ENCODE measurements at places on chromosomes 2 and 18.

DNA sequence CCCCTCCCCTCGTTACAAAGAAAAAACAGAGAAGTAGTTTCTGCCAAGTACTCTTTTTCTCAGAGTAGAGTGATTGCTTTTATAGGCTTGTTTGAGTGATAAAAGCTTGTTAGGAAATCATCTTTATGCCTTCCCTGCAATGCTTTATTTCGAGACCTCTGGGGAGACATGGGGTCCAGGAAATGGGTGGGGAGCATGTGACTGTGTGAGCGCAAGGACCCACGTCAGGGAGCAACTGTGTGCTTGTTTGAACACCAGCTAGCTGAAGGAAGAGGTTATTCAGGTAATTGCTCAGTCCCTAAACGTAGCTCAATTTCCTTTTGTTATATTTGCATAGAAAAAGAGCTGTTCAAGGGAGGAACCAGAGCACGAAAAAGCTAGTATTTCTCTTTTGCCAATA is 187.3 kb downstream of the FAM210A start:
- DNase-seq, result no peak

GRCh38 chr2:74655579-74655978 is 1.5 kb downstream of the SEMA4F start:
- DNase-seq, result no peak

DNA sequence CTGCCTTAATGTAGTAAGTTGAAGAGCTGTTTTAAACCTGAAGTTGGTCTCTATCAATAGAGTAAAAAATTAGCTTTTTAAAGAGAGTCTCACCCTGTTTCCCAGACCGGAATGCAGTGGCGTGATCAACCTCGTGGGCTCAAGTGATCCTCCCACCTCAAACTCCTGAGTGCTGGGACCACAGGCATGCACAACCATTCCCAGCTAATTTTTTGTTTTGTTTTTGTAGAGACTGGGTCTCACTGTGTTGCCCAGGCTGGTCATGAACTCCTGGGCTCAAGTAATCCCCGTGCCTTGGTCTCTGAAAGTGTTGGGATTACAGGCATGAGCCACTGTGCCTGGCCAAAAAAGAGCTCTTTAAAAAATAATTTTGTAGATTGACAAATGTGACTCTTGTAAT is 40.3 kb downstream of the CRIM1 start:
- no peak for DNase-seq

DNA sequence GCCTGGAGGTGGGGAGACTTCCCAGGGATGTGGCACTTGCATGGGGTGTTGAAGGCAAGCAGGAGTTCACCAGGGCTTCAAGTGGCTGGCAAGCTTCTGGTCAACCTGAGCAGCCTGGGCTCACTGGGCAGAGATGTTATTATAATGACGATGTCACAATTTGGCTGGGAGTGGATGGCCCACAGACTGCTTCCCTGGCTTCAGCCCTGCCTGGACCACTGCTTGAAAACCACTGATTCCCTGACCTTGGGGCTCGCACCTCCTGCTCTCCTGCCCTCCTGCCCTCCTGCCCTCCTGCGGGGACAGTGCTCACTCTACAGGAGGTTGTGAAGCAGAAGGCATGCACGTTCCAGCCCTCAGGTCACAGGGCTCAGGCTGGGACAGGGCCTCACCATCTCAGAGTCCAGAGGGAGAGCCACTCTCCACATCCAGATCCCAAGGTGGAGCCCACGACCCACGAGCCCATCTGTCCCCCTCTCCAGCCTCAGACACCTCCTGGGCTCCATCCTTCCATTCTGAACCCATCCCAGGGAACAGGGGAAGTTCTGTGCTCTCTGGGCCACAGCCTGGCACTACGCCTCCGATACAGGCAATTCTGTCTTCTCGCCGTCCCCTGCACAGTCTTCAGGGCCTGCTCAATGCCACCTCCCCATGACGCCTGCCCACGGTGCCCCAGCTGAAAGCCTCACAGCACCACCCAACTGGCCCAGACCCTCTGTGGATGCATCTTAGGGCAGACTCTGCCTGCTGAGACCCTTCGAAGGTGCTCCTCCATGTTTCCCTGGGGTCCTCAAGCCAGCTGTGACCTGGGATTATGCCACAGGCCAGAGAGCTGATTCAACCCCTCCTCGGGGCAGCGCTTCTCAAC is 241.6 kb upstream of the RAB6C start:
- no peak for DNase-seq

- no peak for DNase-seq
Measured at GRCh38 chr2:76700894-76701293, 821.3 kb downstream of the LRRTM4 start.

- DNase-seq, result no peak
Measured at GRCh38 chr2:127651971-127652550, 6.1 kb downstream of the GPR17 start.

DNA sequence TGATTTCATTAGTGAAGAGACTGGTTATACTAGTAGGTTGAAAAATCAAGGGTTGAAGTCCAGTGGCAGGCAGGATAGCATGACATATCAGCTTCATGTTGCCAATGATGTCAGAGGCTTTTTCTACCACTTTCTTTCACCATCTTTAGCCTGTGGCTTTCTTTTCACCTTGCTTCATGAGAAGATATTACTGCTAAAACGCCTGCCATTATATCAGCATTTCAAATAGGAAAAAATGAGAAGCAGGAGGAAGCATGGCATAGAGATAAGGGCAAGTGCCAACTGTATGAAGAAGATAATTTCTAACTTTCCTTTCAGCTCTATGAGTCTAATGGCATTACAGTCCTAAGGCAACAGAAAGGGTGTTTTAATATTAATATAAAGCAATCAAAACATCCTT is 270.2 kb upstream of the SYT4 start:
- no peak for DNase-seq

GRCh38 chr2:137800386-137800785 is 163.9 kb upstream of the HNMT start:
- no peak for DNase-seq

DNA sequence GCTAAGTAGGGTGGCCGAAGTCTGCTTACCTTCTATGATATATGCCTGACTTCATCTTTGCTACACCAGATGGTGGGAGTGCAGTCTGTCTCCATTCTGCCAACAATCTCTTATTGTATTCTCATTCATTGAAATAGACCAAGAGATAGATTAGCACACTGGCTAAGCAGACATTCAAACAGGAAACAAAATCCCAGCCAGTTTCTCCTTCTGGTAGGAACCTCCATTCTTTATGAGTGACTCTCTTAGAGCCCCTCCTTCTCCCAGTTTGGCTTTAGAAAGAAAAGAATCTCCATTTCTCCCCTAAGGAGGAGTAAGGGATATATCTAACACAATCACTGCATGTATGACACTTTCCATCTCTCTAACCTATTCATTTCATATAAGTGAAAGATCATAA is 118.9 kb upstream of the COL5A2 start:
- DNase-seq, result no peak

DNA sequence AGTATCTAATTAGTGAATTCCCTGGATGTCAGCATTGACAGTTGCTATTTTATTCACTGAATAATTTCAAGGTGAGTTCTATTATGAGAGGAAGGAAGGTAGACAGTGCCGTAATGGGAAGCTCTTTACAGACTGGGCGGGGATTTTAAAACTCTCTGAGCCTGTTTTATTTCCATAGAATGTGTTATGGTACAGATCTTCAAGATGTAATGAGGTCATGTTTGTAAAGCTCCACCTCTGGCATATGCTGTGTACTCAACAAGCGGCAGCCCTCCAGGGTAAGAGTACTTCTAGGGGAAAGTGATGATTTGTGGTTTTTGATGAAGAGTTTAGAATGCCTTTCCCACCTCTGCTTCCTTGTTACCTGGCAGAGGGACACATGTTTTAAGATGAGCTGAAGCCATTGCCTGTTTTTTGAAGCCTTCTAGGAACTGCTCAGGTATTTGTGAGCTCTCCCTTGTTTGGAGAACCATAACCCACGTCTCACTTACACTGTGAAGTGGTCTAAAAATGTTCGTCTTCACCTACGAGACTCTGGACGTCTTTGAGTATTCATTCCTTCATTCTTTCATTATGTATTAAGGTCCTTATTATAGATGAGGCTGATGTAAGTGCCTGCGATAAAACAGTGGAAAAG is 251.2 kb downstream of the PTGR3 start:
- no peak for DNase-seq

DNA sequence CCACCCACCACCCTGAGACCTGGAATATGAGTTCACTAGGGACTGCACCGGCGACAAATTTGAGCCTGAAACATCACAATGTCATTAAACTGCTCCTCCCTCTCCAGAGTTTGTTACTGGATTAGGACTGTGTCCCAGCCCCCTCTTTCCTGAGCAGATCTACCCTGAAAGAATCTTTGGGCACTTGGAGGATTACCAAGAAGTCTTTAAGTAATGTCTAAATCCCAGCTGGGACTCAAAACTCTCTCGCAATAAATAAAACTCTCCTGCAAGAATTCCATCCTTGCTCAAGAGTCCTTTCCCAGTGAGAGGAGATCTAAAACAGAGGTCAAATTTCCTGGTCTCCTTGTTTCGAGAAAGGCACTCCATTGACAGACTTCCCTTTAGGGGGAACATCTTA is 20.9 kb downstream of the GKN2 start:
- no peak for DNase-seq

- DNase-seq, result no peak
Measured at GRCh38 chr2:22037274-22037673, 913.5 kb downstream of the TDRD15 start.

DNA sequence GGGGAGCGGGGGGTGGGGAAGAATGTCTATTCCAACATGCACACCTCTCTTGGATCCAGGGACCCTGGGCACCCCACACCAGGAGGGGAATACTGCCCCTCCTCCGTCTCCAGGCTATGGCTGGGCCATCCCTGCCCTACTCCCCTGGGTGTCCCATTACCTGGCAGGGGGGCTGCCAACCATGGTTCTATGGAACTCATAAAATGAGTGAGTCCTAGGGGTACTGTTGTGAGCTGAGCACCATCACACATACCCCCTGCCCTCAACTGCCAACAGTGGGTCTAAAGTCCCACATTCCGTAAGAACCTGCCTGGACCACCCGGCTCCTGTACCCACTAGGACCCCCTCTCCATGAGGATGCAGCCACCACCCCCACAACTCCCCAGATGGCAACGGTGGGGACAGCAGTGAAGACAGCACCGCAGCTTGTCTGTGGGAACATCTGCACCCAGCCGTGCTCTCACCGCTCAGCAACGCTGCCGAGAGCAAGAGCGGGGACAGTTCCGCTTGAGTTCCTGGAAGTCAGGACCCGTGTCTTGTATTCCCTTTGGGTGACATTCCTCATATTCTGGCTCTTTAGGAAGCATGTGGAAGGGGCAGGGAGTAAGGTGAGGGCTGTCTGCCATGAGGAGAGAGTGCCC is 41.5 kb downstream of the BIN1 start:
- no peak for DNase-seq

GRCh38 chr2:203804070-203804469 is 63.5 kb upstream of the CTLA4 start:
- DNase-seq, result no peak

DNA sequence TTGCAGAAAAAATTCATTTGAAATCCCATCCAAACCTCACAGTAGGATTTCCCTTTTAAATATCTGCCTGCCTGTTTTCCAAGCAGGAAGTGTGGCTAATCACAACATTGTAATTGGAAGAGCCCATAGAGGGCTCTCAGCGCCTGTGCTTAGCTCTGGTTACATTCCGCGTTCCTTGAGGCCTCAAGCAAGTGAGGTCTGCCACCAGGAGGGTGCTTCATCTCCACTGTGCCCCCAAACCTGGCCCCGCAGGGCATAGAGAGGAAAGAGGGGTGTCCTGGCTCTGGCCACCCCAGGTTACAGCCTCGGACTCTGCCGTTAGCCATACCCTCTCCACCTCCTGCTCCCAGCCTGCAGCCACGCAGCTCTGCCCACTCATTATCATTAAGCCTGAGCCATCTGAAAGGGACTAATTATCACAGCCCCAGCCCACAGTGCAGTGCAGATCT is 214.8 kb downstream of the SP3 start:
- DNase-seq, result no peak

- DNase-seq, result peak; percentile 78
Measured at GRCh38 chr18:24271381-24272228, 126.0 kb downstream of the OSBPL1A start.

- no peak for DNase-seq
Measured at GRCh38 chr2:45191146-45191863, 182.1 kb upstream of the SIX2 start.

- DNase-seq, result no peak
Measured at GRCh38 chr2:27638709-27639108, 9.9 kb downstream of the GPN1 start.

DNA sequence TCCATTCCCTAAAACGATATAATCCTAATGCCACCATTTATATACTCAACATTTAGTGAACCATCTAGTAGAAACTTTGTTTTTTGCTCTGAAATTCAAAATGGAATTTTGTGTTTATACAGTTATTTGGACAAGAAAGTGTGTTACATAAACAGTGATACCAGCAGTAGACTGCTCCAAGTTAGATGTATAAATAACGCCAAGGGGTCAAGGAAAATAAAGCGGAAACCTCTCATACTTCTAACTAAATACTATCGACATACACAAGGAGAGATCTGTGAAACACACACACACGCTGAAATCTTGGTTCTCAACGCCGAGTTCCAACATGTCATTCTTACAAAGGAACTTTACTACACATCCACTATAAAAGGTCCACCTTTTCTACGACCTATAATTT is 1.2 kb downstream of the TXNL1 start:
- no peak for DNase-seq

DNA sequence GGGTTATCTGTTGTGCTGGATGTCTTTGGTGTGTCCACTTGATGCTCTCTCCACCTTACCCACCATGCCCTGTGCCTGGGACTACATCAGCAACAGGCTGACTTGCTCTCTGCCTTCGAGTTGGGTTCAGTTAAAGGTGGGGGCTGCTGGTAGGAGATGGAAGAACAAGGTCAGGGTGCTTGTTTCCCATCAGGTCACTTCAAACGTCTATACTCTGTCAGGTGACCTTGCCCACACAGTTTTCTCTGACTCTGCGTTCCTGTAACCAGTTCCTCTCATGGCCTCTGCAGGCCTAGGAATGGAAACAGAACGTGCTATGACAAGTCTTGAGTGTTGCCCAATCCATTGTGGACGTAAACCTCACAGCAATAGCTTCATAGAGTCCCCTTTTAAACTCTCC is 38.4 kb upstream of the PAPOLG start:
- DNase-seq, result no peak

DNA sequence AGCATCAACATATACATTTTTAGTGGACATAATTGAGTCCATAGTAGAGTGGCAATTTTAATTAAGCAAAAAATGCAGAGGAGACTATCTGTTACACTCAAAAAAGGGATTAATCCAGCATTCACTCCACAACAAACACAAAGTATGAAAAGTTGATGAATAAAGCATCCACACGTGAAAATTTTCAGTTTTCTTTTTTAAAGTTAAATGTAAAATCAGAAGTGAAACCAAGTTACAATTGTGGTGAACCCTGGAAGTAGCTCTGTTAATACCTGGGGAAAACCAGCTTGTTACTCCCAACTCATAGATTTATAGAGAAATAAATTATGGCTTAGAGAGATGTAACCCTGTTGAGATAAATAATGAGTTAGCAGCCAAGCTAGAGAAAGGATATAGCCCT is 807.8 kb downstream of the TRIB2 start:
- no peak for DNase-seq

DNA sequence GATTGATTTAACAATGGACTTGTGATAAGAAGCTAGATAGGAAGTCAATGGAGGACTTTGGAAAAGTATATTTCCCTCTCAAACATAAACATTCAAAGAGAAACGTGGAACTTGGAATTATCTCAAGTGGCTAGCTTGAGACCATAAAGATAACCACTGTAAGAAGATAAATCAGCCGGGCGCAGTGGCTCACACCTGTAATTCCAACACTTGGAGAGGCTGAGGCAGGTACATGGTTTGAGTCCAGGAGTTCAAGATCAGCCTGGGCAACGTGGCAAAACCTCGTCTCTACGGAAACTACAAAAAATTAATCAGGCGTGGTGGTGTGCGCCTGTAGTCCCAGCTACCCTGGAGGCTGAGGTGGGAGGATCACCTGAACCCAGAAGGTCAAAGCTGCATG is 405.9 kb upstream of the ACVR2A start:
- DNase-seq, result no peak

Measured in SW480 (cell line).